ENCODE measurements at places on chromosomes 13 and 19. TPM values are rescaled to one million over a fixed set of nuclear protein-coding genes. Genes with fewer than 3 reads are reported as not detected.

SSBP4 gene
- 41.0 TPM for total RNA-seq

LINGO3 gene
- total RNA-seq, result not detected

GGN gene
- total RNA-seq, result 0.68 TPM

FRY gene
- total RNA-seq, result 23.0 TPM

RASL11A gene
- total RNA-seq, result 1.1 TPM

ZNF566 gene
- 5.1 TPM for total RNA-seq

FGF21 gene
- not detected for total RNA-seq

ANKLE1 gene
- total RNA-seq, result 0.37 TPM

AP1M2 gene
- 86.3 TPM for total RNA-seq

CD79A gene
- 0.27 TPM for total RNA-seq

PODNL1 gene
- total RNA-seq, result 3.8 TPM

PCP2 gene
- total RNA-seq, result not detected

BRME1 gene
- total RNA-seq, result 3.8 TPM
